ENCODE measurements at places on chromosomes 16 and 17.

GRCh38 chr17:66468241-66469087, 166.1 kb downstream of the PRKCA start:
- no peak for DNase-seq

DNA sequence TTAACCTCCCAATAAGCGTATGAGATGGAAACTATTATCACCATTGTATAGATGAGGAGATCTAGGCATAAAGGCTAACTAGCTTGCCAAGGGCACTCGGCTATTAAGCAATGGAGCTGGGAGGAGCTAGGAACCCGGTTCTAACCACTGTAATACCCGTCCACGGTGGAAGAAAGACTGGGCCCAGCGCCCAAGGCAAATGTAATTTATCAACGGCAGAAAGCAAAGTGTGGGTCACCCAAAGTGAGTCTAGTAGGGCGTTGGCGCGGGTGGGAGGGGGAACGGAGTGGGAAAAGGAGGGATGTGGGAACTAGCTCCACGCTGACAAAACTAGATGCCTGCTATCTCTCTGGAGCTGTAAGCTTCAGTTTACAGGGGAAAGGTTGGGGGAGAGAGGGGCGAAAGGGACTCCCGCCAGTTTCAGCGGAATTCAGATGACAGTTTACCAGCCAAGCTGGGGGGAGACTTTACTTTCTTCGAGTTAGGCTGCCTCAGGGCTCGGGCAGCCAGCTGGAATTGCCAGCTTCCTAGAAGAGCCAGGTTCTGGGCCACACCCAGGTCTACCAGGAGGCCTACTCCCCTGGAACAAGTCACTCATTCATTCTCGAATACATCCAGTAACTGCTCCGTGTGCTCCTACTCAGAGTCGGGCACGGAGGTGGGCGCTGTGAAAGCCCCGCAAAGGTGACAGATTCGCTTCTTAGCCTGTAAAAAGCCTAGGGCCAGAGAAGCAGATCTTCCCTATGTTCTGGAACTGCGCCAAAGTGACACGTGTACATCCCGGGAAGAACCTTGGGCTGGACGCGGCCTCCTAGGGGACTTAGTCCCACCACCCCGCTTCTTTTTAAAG, 837 bp downstream of the LRRC59 start:
- no peak for DNase-seq

- DNase-seq: no peak
These were observed 306.3 kb downstream of the SEC14L1 start for GRCh38 chr17:77446940-77447634.

DNA sequence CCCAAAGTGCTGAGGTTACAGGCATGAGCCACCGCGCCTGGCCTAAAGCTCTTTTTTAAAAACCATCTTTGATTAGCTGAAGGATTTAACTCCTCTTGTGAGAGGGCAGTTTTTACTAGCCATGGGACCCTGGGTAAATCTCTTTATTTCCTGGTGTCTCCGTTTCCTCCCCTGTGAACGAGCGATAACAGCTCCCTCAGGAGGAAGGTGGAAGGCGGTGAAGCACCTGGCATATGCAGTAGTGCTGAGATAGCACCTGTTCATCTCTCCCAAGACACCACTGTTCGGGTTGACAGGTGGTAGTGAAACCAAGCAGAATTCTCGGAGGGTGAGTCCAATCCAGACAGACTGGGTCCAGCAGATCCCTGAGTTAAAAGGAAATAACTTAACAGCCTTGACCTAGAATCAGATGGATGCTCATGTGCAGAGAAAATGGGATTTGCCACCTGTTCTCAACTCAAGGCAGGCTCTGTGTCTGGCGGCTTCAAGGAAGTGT, 86.2 kb downstream of the CRISPLD2 start:
- no peak for DNase-seq

GRCh38 chr16:52581530-52581929, 34.6 kb upstream of the TOX3 start:
- no peak for DNase-seq

DNA sequence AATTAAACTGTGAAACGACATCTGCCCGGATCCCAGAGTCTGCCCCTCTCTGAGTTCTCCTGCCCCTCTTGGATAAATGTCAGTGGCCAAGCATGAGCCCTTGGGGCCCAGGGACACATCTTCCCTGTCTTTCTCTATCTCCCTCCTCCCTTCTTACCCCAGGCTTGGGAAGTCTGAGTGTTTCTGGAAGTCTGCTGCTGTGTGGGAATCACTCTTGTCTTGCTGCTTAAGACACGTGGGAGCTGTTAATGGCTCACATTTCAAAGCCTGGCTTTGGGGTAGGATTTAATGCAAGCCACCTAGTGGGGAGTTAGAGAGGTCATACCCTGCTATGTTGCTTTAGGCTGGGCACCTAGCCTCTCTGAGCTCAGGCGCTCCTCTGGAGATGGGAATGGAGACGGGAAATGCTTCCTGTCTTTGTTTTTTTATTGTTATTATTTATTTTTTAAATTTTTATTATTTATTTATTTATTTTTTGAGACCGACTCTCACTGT, 218.5 kb upstream of the CIBAR2 start:
- DNase-seq: no peak

DNA sequence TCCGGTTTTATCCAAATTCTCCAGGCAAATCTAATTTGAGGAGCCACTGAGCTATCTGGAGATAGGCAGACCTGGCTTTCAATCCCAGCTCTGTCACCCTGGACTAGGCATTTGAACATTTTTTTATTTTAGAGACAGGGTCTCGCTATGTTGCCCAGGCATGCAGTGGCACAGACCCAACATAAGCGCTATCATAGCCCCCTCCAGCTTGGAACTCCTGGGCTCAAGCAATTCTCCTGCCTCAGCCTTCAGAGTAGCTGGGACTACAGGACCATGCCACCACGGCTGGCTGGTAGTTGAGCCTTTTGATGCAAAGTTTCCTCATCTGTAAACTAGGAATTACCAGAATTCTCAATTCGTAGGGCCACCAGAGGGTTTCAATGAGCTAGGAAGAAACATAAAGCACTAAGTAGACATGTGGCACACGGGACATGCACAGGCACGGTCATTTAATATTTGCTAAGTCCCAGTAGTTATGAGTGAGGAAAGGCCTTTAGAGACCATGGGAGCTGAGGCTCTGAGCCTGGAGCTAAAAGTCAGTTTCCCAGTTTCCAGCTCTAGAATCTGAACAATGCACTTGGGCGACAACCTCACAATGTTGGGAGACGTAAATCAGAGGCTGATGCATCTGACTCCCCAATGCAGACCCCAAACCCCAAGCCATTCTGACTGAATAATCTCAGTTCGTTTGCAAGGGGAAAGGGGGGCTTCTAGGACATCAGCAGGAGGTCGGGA, 1.1 kb downstream of the ELOB start:
- DNase-seq: no peak

- DNase-seq: no peak
These were observed 2.5 kb downstream of the CAPNS2 start for GRCh38 chr16:55569025-55569424.

DNA sequence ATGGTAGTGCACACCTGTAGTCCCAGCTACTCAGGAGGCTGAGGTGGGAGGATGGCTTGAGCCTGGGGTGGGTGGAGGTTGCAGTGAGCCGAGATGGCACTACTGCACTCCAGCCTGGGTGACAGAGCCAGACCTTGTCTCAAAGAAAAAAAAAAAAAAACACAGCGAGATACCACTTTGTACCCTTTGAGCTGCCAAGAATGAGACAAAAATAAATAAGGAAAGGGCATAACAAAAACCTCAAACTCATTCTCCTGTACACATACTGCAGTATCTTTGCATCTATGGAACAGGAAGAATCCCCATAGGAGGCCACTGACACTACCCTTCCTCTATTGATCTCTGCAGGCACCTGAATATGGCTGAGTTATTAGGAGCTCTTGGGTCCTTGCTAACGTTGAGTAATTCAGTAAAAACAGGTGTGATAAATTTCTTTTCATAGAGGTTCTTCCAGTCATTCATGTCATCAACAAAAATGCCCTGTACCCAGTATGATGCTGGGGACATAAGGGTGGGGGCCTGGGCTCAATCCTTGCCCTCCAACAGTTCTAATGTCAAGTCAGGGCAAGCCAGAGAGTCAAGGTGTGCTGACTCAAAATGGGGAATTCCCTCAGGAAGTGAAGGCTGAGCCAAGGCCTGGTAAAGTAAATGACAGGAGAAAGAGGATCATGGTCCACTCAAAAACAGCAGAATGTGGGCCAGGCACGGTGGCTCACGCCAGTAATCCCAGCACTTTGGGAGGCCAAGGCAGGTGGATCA, 26.9 kb downstream of the RANBP10 start:
- no peak for DNase-seq

GRCh38 chr17:79988185-79988971, 47.3 kb downstream of the TBC1D16 start:
- no peak for DNase-seq

GRCh38 chr17:54466875-54467274, 433.8 kb upstream of the TOM1L1 start:
- no peak for DNase-seq

DNA sequence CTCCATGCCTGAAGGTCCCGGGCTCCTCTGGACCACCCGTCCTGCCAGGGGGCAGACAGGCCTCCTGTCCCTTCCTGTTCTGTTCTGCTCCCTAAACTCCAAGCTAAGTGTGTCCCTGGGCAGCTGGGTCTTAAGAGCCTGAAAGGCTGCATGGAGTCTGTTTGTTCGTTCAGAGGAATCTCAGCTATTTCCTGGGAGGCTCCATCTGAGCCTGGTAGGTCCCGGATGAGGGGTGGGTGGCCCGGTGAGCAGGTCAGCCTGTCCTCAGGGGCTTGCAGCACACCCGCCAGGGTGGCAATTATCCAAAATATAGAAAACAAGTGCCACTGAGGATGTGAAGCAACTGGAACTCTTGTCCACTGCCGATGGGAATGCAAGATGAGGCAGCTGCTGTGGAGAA, 12.6 kb downstream of the ACTG1 start:
- no peak for DNase-seq

DNA sequence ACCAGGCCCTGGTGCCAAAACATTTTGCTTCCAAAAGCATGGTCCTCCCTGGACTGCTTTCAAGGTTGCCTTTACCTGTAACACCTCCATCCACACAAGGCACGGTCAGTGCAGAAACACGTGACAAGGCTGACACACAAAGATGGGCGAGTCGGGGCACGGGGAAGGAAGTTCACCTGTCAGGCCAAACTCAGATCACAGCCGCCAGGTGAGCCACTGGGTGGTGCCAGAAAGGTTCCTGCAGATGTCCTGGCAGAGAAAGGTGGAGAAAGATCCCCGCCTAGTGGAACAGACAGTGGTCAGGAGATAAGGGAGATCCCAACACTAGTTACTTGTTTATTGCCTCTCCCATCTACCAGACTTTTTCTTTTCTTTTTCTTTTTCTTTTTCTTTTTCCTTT, 155.3 kb downstream of the AIPL1 start:
- DNase-seq: no peak

- no peak for DNase-seq
These were observed 1407.0 kb downstream of the CDH11 start for GRCh38 chr16:63714876-63715275.

DNA sequence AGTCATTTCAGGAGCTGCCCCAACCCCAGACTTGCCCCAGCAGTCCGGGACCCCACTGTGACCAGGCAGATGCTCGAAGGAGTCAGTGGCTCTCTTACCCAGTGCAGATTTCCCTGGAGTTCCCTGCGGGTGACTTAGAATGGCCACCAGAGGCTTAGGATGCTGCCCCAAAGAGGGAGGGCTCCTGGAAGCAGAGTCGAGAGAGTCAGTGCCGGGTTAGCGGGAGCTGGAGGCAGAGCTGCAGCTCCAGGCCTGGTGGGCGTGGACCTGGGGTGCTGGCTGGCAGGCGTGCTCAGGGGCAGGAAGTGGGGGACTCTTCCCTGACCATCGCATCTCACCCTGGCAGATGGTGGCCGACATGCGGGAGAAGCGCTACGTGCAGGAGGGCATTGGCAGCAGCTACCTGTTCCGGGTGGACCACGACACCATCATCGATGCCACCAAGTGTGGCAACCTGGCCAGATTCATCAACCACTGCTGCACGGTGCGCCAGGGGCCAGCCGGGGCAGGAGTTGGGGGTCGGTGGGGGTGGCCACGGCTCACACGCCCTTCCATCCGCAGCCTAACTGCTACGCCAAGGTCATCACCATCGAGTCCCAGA, 1.6 kb upstream of the HSD3B7 start:
- DNase-seq: no peak

GRCh38 chr17:55245986-55246385, 18.8 kb upstream of the HLF start:
- DNase-seq: no peak

DNA sequence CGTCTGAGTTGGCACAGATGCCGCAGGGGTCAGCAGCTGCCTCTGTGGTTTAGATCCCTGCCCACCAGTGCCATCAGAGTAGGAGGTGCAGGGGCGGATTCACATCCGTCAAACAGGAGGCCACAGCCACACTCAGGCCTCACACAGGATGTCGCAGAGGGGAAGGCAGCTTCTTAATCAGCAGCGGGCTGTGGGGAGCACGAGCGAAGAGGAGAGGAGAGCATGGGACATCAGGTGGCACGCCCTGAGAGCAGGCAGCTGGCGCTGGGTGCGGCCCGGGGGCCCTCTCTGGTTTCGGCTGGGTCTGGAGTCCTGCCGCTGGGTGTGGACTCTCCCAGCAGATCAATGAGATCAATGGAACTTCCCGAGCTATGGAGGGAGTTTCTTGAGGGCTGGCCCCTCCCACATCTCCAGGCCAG, 9.6 kb downstream of the LLGL2 start:
- DNase-seq: peak; percentile 40

- no peak for DNase-seq
These were observed 68.3 kb downstream of the SNX11 start for GRCh38 chr17:48175692-48176470.

- no peak for DNase-seq
These were observed 4.7 kb upstream of the CMTM2 start for GRCh38 chr16:66574531-66574930.

DNA sequence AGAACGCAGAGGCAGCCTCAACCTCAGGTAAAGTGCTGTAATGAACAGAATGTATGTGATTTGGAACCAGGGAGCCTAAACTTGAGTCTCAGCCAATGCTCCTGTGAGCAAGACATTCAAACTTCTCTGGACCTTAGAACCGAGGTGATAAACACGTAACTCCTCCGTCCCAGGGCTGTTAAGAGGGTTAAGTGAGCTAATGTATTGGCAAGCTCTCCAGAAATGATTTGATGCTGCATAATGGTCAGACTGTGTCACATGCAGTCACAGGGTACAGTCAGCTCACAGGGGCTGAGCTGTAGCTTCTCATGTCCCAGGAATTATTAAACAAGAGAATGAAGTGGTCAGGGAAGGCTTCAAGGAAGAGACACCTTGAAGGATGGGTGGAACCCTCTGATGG, 10.0 kb upstream of the SLC4A1 start:
- DNase-seq: no peak

- DNase-seq: no peak
These were observed 16.4 kb downstream of the PIMREG start for GRCh38 chr17:6460531-6461161.

GRCh38 chr17:72357764-72358365, 237.0 kb downstream of the SOX9 start:
- DNase-seq: no peak

All from T-cell (primary cell).